ENCODE measurements at places on chromosomes 2 and 18.

DNA sequence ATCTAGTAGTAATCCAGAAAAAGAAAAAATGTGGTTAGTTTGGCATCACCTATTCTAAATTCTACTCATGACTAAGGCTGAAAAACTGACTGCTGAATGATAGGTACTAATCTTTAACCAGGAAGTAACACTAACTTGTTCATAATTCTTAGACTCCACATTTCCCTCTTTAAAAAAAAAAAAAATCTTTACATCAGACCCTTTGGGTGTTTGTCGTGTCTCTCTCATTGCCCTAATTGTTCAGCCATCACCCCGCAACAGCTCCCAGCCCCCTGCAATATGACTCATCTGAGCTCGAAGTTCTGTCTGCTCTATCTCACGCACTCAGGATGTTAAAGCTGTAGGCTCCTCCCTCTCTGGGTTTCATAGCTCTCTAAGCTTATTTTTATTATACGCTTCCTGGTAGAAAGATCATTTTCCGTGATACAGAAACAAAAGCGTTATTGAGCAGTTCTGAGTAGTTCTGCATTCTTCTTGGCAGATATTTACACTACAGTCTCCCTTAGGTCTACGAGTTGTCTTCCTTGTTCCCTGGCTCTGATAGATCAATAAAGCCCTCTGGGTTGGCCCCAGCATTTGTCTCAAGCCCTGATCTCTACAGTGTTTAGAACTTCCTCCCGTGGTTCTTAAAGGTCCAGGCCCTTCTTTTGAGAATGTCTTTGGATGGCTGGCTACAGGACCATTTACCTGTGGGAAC is 95.6 kb downstream of the TNFRSF11A start:
- no peak for DNase-seq

DNA sequence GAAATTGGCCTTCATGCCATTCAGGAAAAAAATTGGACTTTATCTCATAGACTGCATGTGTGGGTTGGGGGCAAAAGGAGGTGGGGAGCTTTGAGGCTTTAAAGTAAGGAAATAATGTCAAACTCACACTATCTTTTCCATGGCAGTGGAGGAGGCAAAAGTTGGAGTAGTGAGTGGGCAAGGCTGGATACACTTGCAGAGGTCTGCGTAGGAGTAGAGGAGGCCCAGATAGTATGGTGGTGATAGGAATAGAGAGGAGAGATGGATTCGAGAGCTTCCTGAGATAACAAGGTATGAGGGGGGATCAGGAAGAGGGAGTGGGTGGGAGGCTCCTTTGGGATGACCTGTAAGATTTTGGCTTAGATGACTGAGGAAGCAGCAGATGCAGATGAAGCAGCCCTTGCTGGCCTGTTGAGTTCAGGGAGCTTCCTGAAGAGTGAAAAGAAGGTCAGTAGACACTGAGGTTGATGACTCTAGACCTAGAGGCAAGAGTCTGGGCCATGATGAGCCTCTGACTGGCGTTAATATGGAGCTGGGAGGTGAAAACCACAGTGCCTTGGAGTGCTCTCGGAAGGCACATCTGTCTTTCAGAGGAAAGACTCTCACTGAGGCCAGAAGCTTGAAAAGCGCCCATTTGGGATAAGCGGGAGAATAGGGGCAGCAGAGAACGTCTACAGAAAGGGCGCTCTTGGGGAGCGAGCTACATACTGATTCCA is 5.8 kb downstream of the UNC50 start:
- no peak for DNase-seq

DNA sequence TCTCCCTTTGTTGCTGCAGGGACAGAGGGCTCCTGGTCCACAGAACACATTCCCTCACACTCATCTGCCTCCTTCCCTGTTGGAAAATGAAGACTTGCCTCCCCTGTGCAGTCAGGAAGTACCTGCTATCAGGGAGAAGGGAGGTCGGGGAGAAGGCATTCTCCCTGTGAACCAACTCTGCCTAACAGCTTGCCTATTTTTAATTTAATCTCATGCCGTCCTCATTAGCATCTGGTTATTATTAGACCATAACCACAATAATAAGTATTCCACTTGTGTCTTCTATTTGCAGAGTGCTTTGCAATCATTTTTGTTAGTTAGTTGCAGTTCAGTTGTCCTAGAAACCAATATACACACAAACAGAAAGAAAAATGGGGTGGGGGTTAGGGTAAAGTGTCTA is 232.6 kb upstream of the SKOR2 start:
- no peak for DNase-seq

DNA sequence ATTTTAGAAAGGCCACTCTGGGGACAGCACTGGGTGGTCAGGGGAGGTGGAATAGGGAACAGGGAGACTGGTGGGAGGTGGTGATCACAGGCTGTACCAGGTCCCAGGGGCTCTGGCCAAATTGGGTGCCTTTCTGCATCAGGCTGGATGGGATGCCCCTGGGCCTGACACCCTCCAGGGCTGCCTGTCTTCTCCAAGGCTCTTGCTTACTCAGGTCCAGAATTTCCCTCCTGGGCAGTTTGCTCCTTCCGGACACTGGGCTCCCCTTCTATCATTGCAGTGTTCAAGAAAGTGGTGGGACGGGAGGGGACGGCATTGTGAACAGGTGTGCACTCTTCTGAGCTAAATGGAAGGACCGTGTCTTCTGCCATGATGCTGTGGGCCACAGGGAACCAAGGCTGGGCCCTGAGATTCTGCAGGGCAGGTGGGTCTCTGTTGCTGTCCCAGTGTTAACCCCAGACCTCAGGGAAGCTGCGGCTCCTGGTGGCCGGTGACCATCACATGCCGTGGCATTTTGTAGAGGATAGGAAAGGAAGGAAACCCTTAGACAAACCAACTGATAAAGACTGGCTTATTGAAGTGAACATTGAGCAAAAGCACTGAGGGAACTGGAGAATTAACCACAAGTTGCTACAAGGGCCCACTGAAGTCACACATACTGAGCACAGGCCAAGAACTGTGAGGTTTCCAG is 93.7 kb upstream of the HS6ST1 start:
- DNase-seq: no peak

DNA sequence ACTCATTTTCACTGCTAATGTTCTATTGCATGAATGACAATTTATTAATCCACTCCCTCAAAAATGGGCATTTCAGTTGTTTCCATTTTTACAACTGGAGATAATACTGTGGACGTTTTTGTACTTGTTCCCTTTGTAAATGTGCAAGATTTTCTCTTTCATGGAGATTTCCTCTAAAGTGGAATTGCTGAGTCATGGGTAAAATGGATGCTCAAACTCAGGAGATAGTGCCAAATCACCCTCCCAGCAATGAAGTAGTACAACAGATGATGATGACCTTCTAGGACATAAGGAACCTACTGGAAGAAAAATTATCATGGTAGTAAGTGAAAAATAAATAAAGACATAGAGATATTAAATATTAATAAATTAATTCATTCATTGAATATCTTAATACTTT is 460.8 kb upstream of the CHST9 start:
- DNase-seq: no peak

GRCh38 chr2:192969055-192969454 is 774.3 kb upstream of the TMEFF2 start:
- DNase-seq: no peak

DNA sequence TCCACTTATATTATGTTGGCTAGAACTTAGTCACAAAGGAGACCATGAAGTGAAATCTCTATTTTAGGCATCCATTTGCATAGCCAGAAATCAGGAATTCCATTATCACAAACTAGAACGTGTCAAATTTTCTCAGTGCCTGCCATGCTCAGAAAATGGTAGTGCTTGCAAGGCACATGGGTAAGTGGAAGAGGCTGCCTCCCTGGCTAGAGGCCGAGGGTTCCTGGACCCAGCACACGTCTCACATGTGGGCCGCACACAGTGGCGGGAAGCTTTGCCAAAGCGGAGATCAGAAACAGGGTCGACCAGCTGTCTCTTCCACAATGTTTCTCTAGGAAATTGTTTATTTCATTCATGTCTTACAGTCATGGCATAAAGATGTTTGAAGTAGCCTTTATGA is 42.3 kb downstream of the TRAF3IP1 start:
- DNase-seq: no peak

DNA sequence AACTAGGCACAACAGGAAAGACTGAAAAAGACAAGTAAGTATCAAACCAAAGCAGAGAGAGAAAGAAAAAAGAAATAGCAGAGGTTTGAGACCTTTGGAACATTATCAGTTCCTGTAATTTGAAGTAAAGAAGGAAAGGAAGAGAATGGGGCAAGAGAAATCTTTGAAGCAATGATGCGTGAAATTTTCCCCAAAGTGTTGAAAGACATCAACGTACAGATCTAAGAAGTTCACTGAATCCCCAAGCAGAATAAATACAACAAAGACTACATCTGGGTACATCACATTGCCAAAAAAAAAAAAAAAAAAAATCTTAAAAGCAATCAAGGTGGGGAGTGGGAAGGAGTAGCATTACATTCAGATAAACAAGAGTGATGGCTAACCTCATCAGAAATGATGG is 6.0 kb upstream of the SLC30A6 start:
- no peak for DNase-seq

DNA sequence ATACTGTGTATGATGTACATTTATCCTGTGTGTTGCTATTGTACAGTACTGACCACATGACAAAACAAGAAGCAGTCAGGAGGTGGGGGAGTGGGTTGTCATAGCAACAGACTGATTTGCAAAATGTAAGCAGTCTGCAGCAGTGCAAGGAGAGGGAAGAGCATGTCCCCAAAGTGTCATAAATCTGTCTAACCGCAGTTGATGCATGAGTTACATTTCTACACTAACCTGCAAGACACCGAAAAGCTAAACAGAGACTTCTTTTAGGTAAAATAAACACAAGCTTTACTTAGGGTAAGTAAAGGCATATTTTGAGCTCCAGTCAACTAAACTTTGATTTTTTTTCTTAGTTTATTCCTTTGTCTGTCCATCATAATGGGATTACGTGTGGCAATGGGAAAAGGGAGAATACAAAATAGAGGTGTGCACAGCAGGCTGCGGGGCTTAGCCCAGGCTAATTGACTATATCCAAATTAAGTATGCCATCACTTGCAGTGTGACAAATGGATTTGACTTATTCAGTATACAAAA is 134.5 kb downstream of the MEIS1 start:
- DNase-seq: peak; percentile 51

DNA sequence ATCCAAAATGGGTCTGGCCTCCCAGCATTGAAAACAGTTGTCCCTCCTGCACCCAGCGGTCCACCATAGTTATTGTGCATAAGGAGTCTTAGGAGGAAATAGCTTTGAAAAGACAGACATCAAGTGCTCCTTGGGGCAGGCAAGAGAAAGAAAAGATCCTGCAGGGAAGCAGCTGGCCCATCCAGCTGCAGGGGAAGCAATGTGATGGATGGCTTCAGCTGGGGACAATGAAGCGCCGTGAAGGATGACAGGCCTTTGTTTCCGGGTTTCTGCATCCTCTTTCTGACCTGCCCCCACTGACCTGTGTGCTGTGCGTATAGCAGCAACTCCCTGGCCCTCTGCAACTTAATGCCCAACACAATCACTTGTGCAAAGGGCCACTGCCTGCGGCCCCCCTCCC is 142.9 kb upstream of the NCKAP5 start:
- DNase-seq: no peak

GRCh38 chr2:69059731-69060290 is 46.8 kb downstream of the ANTXR1 start:
- no peak for DNase-seq

GRCh38 chr18:79608069-79608468 is 71.5 kb upstream of the CTDP1 start:
- no peak for DNase-seq

GRCh38 chr2:144099340-144099739 is 420.6 kb downstream of the ZEB2 start:
- DNase-seq: no peak

DNA sequence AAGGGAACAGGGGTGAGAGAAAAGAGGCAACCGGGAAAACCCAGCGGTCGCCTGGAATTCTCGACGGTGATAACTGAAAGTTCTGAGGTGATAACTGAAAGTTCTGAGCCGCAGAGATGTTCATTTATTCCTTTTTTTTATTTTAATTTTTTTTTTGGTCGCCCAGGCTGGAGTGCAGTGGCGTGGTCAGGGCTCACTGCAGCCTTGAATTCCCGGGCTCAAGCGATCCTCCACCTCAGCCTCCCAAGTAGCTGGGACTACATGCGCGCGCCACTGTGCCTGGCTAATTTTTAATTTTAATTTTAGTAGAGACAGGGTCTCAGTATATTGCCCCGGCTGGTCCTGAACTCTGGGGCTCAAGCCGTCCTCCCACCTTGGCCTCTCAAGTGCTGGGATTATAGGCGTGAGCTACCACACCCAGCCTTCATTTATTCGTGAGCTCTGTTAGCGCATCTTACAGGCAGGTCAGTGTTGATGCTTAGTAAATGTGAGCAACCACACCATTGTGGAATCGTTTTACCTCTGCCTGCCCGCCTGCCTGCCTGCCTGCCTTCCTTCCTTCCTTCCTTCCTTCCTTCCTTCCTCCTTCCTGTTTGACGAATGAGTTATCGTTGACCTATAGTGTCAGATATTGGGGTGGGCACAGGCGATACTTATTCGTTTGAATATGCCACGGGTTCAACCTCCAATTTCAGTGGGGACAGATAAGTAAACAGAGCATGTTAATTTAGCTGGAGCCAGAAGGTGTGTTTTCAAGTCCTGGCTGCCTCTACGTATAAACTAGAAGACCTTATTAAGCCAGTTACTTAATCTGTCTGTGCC is 557 bp upstream of the E2F6 start:
- no peak for DNase-seq

- no peak for DNase-seq
Observed at GRCh38 chr18:10437837-10438236, 16.6 kb upstream of the APCDD1 start.

DNA sequence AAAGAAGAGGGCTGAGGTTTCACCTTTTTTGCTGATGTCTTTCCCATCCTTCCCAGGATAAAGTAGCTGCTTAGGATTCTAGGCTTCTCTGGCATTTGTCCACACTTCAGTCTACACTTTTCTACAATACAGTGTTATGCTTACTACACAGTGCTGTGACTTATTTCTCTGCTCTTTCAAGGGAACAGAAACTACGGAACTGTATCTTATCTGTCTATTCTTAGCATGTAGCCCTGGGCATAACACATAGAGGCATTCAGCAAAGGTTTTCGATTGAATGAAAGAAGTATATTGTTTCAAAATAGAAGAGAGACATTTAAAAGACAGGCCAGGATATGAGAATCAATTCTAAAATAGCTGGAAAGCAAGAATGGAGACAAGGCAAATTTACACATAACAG is 110.9 kb downstream of the ARHGEF33 start:
- DNase-seq: no peak

DNA sequence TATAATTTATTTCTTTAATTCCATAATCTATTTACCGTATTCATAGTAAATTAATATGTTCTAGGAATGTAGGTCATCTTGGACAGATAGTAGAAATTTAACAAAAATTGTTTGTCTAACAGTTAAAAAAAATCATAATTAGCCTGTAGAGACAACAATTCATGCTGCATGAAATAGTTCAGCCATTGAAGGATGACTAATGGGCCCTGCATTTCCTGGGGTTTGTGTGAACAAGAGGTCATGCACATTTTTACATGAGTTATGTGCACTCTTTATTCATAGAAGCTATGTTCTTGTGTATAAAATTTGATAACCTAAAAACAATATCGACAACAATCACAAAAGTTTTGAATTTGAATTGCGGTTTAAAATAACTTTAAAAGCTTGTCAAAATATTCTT is 1663.6 kb downstream of the SUCLG1 start:
- DNase-seq: peak; percentile 25

- no peak for DNase-seq
Observed at GRCh38 chr18:48621815-48622555, 83.2 kb downstream of the CTIF start.

GRCh38 chr2:50385349-50385748 is 646.6 kb downstream of the NRXN1 start:
- no peak for DNase-seq

- DNase-seq: no peak
Observed at GRCh38 chr2:23283653-23284052, 101.3 kb upstream of the KLHL29 start.

Measured in GM04503 (cell line).